ENCODE measurements at places on chromosomes 16 and 17.

GRCh38 chr17:66240630-66241029, 11.4 kb upstream of the APOH start:
- no peak for DNase-seq

GRCh38 chr17:58060596-58061191, 22.5 kb upstream of the DYNLL2 start:
- DNase-seq = no peak

DNA sequence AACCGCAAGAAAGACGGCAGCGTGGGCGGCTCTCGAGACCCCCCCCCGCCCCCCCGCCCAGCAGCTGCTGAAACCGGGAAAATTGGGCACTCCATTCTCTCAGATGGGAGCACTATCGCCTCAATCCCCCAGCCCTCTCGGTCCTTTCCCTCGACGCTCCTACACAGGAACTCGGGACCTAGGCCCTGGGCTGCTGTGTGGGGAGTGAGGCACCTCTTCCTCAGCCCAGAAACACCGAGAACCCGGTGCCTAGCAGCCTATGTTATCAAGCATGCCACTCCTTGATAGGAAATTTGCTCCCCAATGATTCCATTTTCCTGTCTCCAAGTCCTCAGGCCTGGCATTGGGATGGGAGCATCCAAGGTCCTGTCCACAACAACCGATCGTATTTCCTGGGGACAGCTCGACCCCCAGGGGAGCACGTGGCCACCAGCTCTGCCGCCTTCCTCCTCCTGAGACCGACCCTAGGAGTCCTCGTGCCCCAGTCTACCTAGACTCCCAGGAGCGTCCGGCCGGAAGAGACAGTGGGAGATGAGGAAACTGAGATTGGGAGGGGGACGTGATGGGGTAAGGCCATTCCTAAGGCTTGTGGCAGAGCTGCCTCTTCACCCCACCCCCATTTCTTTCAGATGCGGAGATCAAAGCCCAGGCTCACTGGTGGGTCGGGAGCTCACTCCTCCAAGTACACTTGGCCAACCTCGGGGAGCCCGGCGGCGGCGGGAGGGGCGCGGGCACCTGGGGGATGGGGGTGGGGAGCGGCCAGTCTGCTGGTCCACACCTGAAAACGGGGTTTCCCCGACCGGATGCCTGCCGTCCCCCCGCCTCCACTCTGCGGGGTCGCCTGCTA, 17.5 kb upstream of the CBX8 start:
- peak; percentile 56 for DNase-seq

- DNase-seq = no peak
Observed at GRCh38 chr17:54662978-54663876, 237.4 kb upstream of the TOM1L1 start.

- no peak for DNase-seq
Observed at GRCh38 chr17:1030684-1031532, 34.0 kb downstream of the TIMM22 start.

- no peak for DNase-seq
Observed at GRCh38 chr16:49022351-49022963, 259.2 kb downstream of the CBLN1 start.

- DNase-seq = no peak
Observed at GRCh38 chr16:78116946-78117345, 17.5 kb downstream of the WWOX start.

DNA sequence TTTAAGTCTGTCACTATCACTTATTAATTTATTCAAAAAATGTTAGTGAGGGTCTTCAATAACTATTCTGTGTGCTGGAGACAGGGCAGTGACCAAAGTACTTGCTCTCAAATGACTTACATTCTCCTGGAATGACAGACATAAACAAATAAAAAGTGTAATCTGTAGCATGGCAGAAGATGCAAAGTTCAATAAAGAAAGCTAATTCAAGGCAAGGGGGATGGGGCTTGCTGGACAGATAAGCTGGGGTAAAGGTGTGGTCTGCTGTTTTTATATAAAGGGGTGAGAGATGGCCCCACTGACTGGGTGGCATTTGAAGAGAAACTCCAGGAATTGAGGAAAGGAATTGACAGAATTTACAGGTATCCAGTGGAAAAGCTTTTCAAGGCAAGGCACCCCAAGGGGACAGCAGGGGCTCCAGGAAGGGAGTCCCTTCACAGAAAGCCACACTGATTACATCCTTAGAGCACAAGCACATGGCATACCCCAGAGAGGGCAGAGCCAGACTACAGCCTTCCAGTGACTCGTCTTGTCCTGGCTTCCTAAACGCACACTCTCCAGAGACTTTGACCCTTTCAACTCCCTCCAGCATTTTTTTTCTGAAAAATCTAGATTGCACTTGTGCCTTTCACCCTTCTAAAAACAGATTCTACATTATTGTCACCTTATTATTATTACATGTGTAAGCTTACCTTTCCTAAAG, 123.7 kb upstream of the HS3ST3A1 start:
- no peak for DNase-seq

GRCh38 chr16:66278604-66279262, 87.8 kb upstream of the CDH5 start:
- no peak for DNase-seq

DNA sequence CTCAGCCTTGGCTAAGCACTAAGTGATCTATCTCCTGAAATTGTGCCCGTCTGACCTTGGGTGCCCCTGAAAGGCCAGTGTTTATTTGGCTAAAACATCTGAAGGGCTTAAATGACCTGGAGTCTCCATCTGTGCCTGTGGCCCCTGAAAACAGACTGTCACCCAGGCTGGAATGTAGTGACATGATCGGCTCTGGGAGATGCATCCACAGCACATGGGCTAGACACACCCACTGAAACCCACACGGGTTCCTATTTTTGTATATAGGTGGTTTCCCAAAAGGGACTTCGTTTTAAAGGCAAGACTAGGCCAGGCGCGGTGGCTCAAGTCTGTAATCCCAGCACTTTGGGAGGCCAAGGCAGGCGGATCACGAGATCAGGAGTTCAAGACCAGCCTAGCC, 13.5 kb downstream of the CEP295NL start:
- no peak for DNase-seq

GRCh38 chr17:19703828-19704613, 12.4 kb downstream of the SLC47A2 start:
- DNase-seq = no peak

DNA sequence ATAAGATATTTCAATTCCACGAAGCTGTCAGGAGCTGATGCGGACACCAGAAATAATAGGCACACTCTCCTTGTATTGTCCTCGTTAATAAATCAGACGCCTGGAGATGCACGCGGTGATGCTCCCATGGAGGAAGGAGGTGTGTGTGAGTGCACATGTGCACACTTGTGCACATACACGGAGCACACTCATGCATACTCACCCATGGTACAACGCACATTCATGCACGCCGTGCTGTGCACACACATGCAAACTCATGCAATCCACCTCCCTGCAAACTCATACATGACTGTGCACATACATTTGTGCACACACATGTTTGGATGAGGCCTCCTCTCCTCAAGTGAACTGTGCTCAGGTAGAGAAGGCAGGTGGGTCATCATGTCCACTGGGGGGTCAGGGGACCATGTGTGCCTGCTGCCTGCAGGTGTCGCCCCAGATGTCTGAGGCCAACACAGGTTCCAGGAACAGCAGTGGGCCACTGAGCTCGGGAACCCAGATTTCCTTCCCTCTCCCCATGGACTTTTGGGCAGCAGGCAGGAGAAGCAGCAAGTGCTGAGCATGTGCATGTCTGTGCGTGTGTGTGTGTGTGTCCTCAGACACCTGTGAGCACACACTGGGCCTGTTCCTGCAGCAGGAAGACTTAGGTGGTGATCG, 165.3 kb downstream of the SDK2 start:
- peak; percentile 66 for DNase-seq

DNA sequence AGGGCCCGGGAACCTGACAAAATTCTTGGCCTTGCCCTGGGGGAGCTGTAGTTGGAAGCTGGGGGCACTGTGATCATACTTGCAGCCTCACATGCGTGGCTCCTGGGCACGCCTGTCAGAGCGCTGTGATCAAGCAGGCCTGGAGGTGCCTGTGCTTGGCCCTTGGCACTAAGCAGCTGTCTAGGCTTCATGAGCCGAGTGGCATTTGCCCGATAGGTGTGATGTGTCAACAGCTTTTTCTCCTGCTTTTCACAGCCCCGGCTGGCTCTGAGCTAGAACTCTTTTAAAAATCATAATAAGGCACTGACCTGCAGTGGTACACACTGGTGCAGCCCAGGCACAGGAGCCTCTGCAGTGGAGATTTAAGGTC, 113.8 kb downstream of the SOCS1 start:
- DNase-seq = no peak

DNA sequence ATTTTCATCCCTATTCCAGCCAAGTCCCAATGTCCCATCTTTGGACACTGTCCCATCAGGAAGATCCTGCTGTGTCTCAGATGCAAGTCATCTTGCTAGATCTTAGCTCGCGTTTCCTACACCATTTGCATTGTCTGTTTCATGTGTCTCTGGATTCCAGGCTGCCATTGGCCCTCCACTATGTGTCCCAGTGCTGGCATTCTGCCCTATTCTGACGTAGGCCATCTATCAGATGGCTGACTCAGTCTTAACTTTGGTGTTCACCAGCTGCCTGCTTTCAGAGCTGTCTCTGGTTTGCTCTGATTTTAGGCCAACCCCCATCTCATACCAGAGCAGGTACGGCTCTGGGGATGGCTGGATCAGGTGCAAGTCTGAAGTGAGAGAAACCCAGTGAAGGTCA, 300.9 kb upstream of the ASIC2 start:
- DNase-seq = no peak

DNA sequence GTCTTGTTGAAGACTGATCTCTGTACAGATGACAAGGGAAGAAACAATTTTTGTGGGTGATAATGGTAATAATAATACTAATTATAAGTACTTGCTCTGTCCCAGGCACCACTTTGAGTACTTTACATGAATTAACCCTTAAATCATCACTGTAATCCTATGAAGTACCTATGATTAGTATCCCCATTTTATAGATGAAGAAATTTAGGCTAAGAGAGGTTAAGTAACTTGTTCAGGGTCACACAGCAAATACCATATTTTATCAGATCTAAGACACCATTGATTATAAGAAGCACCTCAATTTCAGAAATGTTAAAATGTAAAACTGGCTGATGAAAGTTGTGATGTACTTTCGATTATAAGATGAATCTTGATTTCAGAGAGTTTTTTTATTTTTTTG, 18.6 kb downstream of the TADA2A start:
- no peak for DNase-seq

DNA sequence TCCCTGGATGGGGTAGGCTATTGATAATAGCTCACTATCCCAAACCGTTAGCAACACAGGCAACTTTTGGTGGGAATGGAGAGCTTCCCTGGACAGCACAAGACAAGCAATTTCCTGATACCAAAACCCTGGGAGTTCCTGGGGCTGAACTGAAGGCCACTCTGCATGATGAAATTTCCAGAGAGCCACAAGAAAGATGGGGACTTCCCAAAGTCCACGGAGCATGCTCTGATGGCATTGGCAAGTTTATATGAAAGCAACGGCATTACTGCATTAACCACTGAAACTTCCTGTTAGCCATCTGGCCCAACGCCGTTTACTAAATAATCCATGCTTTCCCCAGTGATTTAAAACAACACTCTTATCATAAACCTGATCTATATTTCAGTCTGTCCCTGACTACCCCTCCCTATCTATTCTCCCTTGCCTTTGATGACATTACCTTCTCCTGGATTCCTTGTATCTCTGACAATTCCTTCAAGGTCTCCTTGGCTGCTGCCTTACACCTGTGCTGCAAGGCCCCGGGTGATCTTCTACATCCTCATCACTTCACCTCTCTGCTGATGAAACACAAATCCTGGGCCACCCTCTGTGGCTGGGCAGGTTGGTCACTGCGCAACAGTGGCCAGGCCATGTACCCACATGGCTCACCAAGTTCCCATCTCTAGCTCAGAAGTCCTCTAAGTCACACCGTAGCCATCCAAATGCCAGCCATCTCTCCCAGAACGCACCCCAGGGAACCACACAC, 108.5 kb upstream of the RCVRN start:
- no peak for DNase-seq

GRCh38 chr17:65278050-65278819, 141.1 kb downstream of the RGS9 start:
- DNase-seq = peak; percentile 88

- no peak for DNase-seq
Observed at GRCh38 chr16:16038950-16039349, 89.5 kb downstream of the ABCC1 start.

DNA sequence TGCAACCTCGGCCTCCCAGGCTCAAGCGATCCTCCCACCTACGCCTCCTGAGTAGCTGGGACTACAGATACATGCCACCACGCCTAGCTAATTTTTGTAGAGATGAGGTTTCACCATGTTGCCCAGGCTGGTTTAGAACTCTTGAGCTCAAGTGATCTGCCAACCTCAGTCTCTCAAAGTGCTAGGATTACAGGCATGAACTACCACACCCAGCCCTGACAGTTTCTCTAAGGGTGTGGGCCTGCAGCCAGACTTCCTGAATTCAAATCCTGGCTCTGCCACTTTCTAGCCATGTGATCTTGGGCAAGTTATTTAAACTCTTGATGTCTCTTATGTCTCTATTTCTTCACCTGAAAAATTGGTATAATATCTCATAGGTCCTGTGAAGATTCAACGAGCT, 5.6 kb downstream of the CUEDC1 start:
- no peak for DNase-seq

DNA sequence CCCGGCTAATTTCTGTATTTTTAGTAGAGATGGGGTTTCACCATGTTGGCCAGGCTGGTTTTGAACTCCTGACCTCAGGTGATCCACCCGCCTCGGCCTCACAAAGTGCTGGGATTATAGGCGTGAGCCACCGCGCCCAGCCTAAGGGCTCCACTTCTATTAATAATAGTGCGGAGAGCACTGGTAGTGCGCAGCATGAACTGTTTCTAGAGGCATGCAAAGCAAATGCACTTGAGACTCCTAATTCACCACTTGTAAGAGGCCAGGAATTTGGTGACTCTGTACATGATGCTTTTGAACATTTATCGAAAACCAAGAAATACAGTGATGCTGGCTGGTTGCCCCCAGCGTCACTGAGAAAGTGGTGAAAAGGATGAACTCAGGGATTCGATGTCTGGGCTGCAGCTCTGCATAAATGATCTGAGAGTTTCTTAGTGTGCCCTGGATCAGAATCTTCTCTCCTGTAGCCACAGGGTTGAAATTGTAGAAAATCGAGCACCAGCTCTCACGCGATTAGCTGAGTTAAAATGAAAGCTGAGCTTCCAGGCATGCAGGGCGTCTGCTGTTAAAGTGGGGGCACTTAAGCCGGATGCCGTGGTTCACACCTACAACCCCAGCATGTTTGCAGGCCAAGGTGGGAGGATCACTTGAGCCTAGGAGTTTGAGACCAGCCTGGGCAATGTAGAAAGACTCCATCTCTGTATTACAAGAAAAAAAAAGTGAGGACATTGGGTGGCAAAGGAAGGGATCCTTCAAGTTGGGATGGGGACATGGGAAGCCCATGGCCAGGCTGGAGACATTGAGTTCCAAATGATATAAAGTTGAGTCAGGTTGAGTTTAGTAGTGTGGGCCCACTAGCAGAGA, 4.8 kb downstream of the RNF213 start:
- DNase-seq = no peak
